OCI-LY7 (cell line): ENCODE measurements at places on chromosomes 6 and 20. TPM values are rescaled to one million over a fixed set of nuclear protein-coding genes. Genes with fewer than 3 reads are reported as not detected.

SYCP2 gene
- 0.19 and 0.22 TPM in 2 replicates for total RNA-seq

MLN gene
- not detected in 2 replicates for total RNA-seq

GRCh38 chr6:44076356-44077213 is 50.7 kb downstream of the MRPL14 start:
- peak; percentile 64 for DNase-seq

- no peak for DNase-seq
Measured at GRCh38 chr20:50054626-50055511, 58.1 kb downstream of the UBE2V1 start.

DNA sequence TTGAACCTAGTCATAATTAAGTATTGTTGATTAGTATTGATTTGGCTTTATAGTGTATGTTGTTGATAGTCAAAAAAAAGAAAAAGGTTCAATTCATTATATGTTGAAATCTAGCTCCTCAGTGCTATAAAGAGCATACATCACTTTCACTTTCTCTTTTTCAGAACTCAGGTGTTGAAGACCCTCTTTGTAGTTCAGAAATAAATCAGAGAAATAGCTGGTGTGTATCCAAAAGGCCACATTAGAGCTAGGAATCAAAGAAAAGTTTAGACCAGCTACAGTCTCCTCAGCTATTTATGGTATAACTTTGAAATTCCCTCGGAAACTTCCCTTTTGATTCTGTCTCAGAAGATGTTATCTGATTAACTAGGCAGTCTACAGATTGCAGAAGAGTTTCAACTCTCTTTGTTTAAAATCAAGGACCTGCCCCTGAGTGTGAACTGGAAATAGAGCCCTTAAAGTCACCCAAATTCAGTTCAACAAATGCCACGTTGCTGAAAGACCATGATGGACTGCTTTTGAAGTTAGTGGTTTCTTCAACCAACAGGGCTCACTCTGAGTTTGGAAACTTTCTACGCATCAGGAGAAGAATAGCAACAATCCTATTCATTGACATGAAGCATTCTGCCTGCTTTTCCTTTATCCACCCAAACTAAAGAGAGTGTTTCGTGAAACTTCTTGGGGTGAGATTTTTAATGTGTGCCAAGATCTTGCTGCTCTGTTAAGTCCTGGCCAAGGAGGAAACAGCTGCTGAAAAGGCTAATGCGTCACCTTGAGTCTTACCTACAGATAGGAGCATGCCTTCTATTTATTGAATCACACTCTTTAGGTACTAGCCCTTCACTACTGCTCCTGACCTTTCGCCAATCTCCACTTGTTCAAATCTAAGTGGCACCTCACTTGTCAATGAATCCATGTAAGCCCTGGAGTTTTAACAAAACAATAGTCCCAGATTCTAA is 111.7 kb downstream of the TNFRSF21 start:
- DNase-seq: peak; percentile 49

GRCh38 chr20:19757487-19758132 is 448 bp upstream of the RIN2 start:
- no peak for DNase-seq
